ENCODE measurements at places on chromosomes 4 and X.

DNA sequence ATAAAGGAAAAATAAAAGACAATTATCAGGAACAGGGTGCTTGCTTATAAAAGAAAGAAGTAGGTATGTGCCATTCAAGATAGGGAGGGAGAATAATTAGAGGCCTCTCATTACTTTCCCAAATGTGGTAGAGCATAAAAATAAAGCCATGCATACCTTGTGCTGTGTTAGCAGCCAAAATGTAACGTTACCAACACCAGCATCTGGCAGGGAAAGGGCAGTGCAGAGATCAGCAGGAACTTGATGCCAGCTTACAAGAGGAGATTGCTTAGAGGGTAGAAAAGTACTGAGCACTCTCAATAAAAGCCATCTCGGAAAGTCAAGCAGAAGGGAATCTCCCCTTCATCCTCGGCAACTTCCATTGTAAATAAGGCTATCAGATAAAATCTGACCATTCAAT is 195.6 kb downstream of the RASL11B start:
- no peak for DNase-seq

DNA sequence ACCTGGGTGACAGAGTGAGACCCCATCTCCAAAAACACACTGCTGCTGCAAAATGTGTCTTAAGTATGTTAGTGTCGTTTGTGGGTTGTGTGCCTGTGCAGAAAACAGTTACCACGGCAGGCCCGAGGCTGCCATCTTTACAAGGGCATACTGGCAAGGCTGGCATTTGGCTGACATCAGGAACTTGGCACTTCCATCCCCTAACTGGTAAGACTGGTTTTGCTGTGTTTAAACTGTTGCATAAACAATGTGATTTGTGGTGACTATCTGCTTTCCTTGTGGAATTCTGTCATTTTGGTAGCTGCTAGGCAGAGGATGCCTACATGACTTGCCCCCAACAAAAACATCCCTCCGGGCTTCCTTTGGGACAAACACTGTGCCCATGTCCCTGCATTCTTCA is 12.3 kb downstream of the LRP2BP start:
- DNase-seq = no peak

DNA sequence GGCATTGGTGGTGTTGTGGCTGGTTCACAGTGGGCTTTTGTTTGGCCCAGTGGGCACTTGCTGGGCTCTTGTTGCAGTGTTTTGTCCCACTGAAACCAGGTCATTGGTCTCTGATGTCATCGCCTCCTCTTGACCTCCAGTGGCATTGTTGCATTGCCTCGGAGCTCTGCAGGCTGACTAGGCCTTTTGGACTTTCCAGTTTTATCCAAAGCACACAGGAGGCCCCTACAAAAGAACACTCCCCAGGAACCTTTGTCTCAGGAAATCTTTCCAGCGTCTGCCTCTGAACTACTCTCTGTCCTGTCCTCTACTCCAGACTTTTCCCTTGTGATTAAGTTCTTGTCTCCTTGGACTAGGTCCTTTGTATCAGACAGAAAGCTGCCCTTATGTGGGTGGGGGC is 54.8 kb downstream of the COQ2 start:
- DNase-seq = no peak

DNA sequence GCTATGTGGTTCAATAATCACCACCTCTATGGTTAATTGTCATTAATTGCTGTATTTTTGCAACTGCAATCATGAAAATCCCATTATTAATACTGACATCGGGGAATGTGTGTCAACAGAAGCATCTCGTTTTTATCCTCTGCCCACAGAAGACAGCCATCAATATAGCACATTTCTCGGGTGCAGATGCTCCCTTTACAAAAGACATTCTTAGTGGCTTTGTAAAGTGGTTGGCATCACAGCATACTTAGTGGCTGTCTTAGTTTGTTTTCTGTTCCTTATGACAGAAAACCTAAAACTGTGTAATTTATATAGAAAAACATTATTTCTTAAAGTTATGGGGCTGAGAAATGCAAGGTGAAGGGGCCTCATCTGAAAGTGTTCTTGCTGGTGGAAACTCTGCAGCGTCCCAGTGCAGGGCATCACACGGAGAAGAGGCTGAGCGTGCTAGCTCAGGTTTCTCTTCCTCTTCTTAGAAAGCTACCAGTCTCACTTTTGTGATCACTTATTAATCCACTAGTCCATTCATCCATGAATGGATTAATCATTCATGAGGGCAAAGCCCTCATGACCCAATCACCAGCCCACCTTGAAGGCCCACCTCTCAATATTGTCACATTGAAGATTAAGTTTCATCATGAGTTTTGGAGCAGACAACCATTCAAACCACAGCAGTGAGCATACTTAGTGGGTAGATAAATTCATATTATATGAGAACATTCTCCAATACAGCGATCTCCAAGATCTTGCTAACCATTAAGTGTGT is 1067.7 kb upstream of the PABPC4L start:
- no peak for DNase-seq

DNA sequence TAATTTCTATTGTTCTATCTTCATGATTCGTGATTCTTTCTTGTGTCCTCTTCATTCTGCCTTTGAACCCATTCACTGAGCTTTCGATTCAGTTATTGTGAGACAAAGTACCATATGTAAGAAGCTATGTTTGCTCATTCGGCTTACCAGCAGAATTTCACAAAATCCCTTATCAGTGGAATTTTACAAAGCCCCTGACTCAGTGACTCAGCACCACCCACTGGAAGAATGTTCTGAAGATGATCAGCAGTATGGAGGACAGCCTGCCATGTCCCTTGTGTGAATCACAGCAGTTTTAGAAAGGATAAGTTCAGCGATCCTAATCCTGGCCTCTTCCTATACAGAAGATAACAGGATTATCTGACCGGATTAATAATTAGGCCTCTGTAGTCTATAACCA is 5.8 kb upstream of the UXT start:
- no peak for DNase-seq

DNA sequence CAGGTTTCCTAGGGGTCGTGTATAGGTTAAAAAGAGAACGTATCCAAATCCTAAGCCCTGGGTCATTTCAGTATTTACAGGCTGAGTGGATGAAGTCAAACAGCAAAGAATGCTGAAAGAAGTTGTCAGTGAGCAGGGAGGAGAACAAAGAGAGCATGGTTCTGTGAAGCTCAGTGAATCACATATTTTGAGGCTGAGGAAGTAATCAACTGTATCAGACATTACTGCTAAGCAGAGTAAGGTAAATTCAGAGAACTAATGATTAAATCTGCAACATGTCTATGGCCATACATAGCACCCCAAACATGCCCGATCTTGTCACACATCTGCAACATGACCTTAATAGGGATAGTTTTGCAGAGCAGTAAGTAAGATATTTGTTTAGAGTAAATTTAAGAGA is 1130.3 kb downstream of the RAPGEF2 start:
- no peak for DNase-seq

DNA sequence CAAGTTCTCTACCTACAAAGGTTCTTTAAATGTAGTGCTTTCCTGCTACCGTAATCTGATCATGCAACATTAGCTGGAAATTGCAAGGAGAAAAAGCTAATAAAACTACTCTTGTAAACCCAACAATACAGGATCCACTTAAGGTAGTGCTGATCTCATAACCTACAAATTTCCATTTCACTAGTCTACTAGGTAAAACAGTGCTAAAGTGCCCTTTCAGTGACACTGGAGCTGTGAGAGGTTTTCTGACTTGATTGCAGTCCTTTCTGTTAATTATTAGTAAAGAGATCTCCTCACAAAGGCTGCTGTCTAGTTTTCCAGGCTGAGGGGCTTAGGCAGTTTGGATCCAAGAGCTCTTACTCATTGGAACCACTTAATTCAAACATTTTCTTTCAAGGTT is 1118.7 kb downstream of the SH3BGRL start:
- no peak for DNase-seq

- no peak for DNase-seq
These were observed 27.0 kb upstream of the BANK1 start for GRCh38 chr4:101763576-101763975.

- no peak for DNase-seq
These were observed 735.1 kb upstream of the DIAPH2 start for GRCh38 chrX:95949588-95949987.

DNA sequence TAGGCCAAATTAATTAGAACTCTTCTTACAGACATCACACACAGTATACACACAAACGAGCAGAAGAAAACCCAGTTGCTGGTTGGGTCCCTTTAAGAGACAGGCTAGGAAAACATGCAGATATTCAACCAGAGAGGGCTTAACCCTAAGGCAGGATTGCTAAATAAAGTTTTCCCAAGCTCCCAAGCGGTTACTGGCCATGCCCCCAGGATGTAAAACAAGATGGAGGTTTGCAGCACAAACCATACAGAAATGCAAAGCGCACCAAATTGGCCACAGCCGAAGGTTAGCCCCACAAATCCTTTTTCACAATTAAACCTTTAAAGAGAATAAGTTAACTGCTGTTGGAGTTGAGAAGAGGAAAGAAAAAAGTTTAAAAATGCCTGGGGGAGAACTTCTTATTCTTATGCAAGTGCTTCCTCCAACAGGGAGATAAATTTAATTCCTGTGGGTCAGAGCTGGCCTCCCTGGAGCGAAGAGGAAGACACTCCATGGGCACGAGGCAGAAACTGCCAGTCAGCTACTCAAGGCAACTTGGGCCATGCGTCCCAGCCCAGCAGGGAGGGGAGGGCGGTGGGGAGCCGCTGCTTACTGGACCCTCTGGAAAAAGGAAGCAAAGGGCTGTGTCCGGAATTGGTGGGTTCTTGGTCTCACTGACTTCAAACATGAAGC is 167.6 kb upstream of the ARSJ start:
- DNase-seq = no peak

DNA sequence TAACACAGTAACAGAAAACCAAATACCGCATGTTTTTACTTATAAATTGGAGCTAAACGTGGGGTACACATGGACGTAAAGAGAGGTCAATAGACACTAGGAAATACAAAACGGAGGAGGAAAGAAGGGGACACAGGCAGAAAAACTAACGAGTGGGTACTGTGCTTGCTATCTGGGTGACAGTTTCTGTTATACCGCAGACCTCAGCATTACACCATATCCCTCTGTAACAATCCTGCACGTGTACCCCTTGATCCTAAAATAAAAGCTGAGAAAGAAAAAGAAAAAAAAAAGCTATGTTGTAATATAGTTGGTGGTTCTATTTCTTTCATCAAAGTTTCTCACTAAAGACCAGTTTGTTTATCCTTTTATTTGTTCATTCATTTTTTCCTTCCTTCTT is 47.9 kb upstream of the UNC5C start:
- DNase-seq = no peak

DNA sequence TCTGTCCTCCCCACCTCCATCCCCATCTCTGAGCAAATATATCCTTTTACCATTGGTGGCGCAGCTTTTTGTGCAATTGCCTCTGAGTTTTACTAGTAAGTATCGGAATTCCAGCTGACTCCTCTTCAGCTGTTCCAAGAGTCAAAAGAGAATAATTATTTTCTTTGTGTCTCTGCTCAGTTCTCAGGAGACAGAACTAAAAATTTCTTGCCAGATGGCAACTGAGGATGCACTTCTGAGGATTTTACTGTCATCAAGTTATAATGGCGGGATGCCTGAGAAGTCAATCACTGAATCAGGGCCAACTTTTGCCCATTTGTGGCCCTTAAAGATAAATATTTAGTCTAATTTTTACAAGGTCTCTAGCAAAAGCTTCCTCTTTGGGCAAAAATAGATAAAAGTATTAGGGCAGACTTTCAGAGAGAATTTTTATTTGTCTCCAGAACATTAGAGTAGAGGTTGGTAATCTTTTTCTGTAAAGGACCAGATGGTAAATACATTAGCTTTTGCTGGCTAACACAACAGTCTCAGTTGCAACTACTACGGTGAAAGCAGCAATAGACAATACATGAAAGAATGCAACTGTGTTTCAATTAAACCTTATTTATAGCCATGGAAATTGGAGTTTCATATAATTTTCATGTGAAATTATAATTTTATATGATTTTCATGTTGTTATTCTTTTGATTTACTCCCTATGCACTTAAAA is 15.6 kb upstream of the ADGRA3 start:
- DNase-seq = no peak

DNA sequence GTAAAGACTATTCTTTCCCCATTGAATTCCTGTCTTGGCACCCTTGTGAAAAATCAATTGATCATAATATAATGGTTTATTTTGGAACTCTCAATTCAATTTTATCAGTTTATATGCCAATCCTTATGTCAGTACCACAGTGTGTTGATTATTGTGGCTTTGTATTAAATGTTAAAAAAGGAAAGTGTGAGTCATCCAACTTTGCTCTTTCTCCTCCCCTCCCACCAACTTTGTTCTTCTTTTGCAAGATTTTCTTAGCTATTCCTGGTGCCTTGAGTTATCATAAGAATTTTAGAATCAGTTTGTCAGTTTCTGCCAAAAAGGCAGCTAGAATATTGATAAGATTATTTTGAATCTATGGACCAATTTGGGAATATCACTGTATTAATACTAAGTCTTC is 11.2 kb upstream of the RNF175 start:
- DNase-seq = no peak

DNA sequence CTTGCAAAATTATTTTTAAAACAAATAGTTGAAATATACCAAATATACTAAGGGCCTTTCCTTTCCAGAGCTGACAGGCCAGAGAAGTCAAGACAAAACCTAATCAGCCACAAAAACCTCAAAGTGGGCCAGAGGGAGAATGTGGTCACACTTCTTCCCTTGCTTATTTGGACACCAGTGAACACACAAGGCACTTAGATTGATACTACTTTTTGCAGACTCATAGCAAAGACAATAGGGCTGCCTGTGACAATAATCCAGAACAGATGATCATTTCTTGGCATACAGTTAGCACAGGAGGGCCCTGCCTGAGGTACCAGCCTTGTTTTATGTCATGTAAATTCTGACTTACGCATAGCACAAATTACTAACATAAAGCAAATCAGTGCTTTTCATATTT is 215.7 kb upstream of the NEIL3 start:
- DNase-seq = no peak

GRCh38 chr4:1988327-1988724 is 20.4 kb downstream of the NELFA start:
- no peak for DNase-seq

GRCh38 chr4:153573881-153574802 is 108.0 kb downstream of the TMEM131L start:
- DNase-seq = no peak

DNA sequence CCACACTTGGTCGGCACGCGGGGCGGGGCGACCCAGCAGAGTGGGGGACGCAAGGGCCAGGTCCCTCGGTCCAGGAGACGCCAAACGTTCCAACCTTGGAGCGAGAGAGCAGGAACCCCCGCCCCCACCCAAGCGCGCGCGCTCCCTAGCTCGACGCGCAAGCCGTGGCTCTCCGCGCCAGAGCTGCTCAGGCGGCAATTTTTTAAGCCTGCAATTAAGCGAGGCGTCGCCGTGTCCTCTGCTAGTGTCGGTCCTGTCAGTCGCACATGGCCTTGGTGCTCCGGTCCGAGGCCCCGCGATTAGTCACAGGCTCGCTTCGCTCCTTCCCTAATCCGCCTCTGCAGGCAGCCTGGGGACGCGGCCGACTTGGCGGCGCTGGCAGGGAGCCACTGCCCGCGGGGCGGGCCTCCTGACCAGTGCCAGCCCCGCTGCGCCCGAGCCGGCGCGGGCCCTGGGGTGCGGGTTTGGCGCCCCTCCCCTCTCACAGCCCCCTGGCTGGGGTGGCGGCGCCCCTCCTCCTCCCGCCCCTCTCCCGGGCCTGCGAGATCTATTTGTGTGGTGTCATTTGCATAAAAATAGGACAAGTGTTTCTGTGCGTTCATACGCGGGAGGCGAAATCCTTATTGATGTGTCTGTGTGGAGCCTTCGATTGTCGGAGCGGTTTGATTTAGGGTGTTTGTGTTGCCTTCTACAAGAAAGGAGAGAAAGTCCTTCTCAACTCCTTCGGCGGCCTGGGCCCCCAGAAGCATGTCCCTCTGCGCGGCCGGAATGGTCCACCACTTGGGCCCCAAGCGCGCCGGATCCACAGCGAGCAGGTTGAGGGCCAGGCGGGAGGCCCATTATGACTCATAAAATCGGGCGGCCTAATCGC is 9.8 kb upstream of the BCOR start:
- DNase-seq = no peak
